HepG2 (cell line): ENCODE measurements at places on chromosomes 12 and 14. TPM values are rescaled to one million over a fixed set of nuclear protein-coding genes. Genes with fewer than 3 reads are reported as not detected.

B3GNT4 gene
- 0.04 TPM in 1 of 2 replicates, not detected in the other for total RNA-seq

CEP128 gene
- 5.5 and 7.5 TPM in 2 replicates for total RNA-seq

DNA sequence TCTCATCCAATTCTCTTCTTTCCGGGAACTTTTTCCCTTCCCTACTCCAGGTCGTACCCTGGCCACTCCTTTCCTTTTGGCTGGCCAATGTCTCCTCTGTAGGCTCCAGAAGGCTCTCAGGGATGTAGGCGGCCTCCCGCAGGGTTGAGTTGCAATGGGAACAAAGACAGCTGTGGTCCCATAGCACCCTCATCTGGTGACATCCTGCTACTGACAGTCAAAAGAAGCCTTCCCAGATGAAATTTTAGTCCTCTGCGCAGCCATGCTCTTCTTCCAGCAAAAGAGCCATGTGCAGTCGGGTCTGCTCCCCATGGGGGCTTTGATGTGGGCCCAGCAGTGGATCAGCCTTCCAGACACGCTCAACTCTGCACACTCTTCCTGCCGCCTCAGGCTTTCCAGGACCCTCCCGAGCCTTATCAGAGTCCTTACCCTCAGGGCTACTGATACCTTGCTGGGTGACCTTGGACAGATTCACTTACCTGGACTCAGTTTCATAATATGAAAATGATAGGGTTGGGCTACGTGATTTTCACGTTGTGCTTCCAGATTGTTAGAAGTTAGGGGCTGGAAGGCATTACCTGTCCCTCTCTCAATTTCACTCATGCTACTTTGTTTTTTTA is 5.5 kb upstream of the CELA1 start:
- no peak overlapping the region for H3K27ac ChIP-seq
- no peaks in the 10 kb centered on the region for H3K36me3 ChIP-seq
- no peak overlapping the region for H3K4me3 ChIP-seq
- H3K27me3 ChIP-seq = no peaks in the 10 kb centered on the region; the same call in 2 of the 3 replicates

GRCh38 chr12:56154246-56154771 is 1.9 kb downstream of the MYL6B start:
- H3K4me1 ChIP-seq = peaks cover 46% of the 10 kb centered on the region
- no peak overlapping the region for H3K27ac ChIP-seq
- no peak for DNase-seq
- H3K27me3 ChIP-seq = no peaks in the 10 kb centered on the region

- no peaks in the 10 kb centered on the region for H3K27me3 ChIP-seq
- peak overlapping the region; percentile 88 for H3K27ac ChIP-seq
- H3K36me3 ChIP-seq = peaks cover 7% of the 10 kb centered on the region; the same call in 1 of the 2 replicates
- DNase-seq = no peak
These were observed 1.2 kb downstream of the COA8 start for GRCh38 chr14:103563844-103564505.

DNA sequence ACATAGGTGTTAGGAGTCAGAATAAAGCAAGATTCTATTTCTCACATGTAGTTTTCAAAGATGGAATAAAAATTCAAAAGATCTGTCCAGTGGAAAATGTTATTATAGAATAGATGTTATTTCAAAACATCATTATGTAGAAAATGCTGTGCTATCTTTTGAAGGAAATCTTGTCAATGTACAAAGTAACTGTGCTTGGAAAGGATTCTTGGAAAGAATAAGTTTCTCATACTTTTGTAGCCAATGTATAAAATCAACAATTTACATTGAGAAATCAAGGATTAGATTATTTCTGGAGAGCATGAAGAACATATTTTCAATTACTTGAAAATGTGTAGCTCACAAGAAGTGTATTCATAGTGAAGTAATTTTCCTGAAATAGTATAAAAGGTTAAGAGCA is 532.5 kb upstream of the MGAT4C start:
- no peak overlapping the region for H3K4me3 ChIP-seq
- DNase-seq = no peak
- no peaks in the 10 kb centered on the region for H3K27me3 ChIP-seq
- H3K27ac ChIP-seq = no peak overlapping the region

DNA sequence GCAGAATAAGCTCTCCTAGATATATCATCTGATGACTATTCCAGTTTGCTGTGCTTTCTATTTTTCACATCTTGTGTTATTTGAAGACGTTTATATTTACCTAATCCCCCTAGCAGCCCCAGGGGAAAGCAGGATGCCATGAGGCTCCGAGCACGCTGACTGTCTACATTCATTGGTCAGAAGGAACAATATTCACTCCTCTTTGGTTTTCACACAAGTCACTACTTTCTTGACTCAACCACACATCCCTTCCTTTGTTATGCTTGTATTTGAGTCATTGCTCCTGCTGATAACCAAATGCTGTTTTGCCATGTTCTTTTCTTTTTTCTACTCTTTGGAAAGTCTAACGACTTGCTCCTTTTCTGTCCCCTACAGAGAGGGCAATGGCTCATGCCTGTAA is 86.5 kb upstream of the SLC38A2 start:
- no peaks in the 10 kb centered on the region for H3K27me3 ChIP-seq
- peaks cover 75% of the 10 kb centered on the region for H3K4me1 ChIP-seq
- no peak overlapping the region for H3K4me3 ChIP-seq
- H3K36me3 ChIP-seq = no peaks in the 10 kb centered on the region
- no peak overlapping the region for H3K27ac ChIP-seq

- no peaks in the 10 kb centered on the region for H3K36me3 ChIP-seq
- H3K4me1 ChIP-seq = peaks cover 23% of the 10 kb centered on the region
- no peak for DNase-seq
These were observed 386.0 kb downstream of the BCAT1 start for GRCh38 chr12:24562771-24563431.

GRCh38 chr14:55850825-55851241 is 267.4 kb upstream of the PELI2 start:
- H3K4me1 ChIP-seq = no peaks in the 10 kb centered on the region
- no peak overlapping the region for H3K4me3 ChIP-seq
- H3K36me3 ChIP-seq = no peaks in the 10 kb centered on the region
- H3K27ac ChIP-seq = no peak overlapping the region

DNA sequence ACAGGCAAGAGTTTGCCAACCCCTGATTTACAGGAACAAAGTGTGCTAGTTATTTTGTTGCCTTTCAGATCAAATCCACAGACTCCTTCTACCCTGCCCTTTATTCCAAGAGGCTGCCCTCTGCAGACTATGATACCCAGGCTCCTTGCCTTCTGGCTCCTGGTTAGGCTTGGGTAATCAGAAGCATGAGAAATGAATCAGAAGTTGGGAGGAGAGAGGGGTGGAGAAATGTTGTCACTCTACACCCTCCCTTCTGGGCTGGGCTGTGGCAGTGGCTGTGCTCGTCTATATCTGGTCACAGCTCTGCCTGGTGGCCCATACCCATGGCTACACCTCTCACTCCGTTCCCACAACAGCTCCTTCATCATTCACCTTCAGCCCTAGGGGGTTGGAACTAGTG is 204.6 kb upstream of the PLXNC1 start:
- H3K36me3 ChIP-seq = no peaks in the 10 kb centered on the region
- no peak for DNase-seq
- no peaks in the 10 kb centered on the region for H3K27me3 ChIP-seq
- no peak overlapping the region for H3K27ac ChIP-seq

- no peaks in the 10 kb centered on the region for H3K4me1 ChIP-seq
- H3K4me3 ChIP-seq = no peak overlapping the region
- H3K36me3 ChIP-seq = no peaks in the 10 kb centered on the region
- no peak for DNase-seq
- H3K27me3 ChIP-seq = no peaks in the 10 kb centered on the region
These were observed 12.2 kb downstream of the NELL2 start for GRCh38 chr12:44863867-44864266.

- H3K36me3 ChIP-seq = no peaks in the 10 kb centered on the region
- H3K4me3 ChIP-seq = no peak overlapping the region
- H3K27ac ChIP-seq = no peak overlapping the region
- H3K4me1 ChIP-seq = no peaks in the 10 kb centered on the region
- H3K27me3 ChIP-seq = no peaks in the 10 kb centered on the region
These were observed 168.4 kb downstream of the ALG10B start for GRCh38 chr12:38484821-38485449.

- H3K27me3 ChIP-seq = no peaks in the 10 kb centered on the region
- no peak overlapping the region for H3K4me3 ChIP-seq
- H3K27ac ChIP-seq = no peak overlapping the region
- no peaks in the 10 kb centered on the region for H3K4me1 ChIP-seq
- no peaks in the 10 kb centered on the region for H3K36me3 ChIP-seq
- DNase-seq = no peak
These were observed 96.8 kb downstream of the PPHLN1 start for GRCh38 chr12:42422785-42423184.

DNA sequence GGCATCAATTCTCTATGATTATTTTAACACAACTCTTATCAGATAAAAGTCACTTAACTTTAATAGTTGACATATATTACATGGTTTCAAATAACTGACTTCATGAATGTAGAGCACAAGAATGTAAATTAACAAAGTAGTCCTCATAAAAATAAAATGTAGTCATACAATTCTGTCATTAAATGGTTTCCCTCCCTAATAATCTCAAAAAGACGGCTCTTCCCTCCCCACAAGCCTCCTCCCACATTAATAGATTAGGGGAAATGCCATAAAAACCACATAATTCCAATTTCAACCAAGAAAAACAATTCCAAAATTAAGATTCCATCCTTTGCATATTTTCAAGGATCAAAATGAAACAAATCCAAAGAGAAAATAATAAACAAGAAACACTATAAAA is 36.7 kb downstream of the SPTLC2 start:
- H3K36me3 ChIP-seq = peaks cover 6% of the 10 kb centered on the region
- no peaks in the 10 kb centered on the region for H3K4me1 ChIP-seq
- no peak for DNase-seq
- H3K4me3 ChIP-seq = no peak overlapping the region
- no peaks in the 10 kb centered on the region for H3K27me3 ChIP-seq
- H3K27ac ChIP-seq = no peak overlapping the region
